Posterior cingulate gyrus (tissue), 11 donors: ENCODE measurements at places on chromosomes 2 and 18.

GRCh38 chr2:17536416-17536815, 4.1 kb upstream of the VSNL1 start:
- DNase-seq = no peak

- DNase-seq = no peak
These were observed 10.3 kb upstream of the FTCDNL1 start for GRCh38 chr2:199861132-199861774.

GRCh38 chr2:158923180-158923594, 45.3 kb upstream of the TANC1 start:
- DNase-seq = no peak

- DNase-seq = no peak
These were observed 75.7 kb downstream of the FTCDNL1 start for GRCh38 chr2:199775267-199775666.

- DNase-seq = no peak
These were observed 7.7 kb upstream of the PARD6G start for GRCh38 chr18:80254971-80255500.

DNA sequence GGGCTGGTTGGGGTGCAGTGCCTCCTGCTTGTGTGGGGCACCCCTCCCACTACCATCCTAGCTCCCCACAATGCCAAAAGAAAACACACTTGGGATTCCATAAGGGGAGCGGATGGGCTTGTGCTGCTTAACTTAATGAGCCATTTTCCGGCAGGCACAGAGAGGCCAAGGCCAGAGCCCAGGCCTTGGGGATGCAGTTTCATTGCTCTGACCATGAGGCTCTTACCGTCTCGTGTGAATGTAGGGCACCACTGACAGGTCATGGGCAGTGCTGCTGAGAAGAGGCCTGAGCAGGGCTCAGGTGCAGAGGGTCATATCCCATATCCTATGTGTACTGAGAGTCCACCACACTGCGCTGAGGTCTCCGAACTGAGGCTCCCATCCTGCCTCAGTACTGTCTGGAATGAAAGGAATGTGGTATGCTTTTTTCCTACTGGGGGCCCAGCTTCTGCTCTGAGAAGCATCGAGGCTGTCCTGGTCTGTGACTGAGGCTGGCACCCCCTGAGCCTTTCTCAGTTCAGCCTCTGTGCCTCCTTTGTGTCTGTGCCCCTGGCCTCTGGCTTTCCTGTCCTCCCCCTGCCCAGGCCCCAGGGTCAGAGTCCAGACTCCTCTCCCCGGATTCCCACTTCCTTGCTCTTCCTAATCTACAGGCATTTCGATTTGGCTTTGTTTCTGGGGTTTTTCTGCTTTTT, 45.2 kb upstream of the MAPRE3 start:
- no peak for DNase-seq

GRCh38 chr2:235605312-235606003, 111.6 kb downstream of the AGAP1 start:
- peak; percentile 95 for DNase-seq

DNA sequence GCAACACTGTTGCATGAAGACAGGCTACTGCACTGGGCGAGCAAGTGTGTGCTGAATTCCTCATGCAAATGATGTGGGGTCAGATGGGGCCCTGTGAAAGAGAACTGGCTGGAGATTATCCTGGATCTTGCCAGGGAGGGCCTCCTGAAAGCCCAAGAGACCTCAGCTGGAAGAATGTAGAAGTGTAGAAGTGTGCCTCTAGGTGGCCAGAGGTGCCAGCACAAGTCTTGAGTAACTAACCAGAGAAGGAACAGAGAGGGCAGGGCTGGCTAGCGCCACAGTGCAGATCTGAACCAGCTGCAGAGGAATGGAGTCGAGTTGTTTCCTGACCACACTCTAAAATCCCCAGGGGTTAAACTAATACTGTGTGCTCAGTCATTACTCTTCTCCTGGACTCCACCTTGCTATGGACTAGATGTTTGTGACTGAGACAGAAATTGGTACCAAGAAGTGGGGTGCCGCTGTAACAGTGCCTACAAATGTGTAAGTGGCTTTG, 399.3 kb downstream of the LRATD1 start:
- DNase-seq = no peak

- no peak for DNase-seq
These were observed 604.3 kb upstream of the POU3F3 start for GRCh38 chr2:104249629-104250028.

GRCh38 chr2:45993476-45993991, 303.7 kb upstream of the EPAS1 start:
- no peak for DNase-seq

DNA sequence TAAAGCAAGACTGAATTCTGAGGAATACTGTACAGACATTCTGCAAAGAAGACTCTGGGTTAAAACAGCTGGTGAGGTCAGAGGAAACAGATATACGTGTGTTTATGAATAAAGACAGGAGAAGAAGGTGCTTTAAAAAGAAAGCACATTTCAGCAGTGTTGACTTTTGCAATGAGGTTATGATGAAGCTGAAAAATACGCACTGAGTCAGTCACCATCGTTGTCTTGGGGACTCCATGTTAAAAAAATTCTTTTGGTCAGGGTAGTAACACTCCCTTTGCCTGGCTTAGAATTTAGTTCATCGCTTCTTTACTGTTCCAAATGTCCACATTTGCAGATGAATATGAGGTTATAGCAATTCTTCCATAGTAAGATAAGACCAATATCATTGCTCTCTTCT, 1049.0 kb downstream of the TSN start:
- DNase-seq = no peak

- no peak for DNase-seq
These were observed 40.0 kb upstream of the PUM2 start for GRCh38 chr2:20390524-20391123.

DNA sequence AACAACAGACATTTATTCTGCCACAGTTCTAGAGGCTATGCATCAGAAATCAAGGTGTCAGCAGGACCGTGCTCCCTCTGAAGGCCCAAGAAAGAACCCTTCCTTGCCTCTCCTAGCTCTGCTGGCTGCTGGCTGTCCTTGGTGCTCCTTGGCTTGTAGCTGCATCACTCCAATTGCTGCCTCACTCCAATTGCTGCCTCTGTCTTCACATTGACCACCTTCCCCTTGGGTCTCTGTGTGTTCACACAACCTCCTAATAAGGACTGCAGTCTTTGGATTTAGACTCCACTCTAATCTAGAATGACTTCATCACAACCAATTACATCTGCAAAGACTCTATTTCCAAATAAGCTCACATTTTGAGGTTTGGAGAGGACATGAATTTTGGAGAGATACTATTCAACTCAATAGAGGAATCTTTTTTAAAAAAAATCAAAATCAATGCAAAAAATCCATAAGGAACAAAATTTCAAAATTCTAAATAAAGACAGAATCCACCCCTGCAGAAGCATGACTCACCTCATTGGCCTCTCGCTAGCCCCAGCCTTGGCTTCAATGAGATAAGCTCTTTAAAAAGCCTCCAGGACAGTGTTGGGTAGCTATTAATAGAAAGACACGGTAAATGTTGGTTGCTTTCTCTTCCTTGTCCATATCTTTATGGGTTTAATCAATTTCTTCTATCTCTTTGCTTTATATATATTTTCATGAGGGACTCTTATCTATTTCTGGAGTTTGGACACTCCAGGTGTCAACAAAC, 267.6 kb upstream of the MGAT5 start:
- DNase-seq = no peak

DNA sequence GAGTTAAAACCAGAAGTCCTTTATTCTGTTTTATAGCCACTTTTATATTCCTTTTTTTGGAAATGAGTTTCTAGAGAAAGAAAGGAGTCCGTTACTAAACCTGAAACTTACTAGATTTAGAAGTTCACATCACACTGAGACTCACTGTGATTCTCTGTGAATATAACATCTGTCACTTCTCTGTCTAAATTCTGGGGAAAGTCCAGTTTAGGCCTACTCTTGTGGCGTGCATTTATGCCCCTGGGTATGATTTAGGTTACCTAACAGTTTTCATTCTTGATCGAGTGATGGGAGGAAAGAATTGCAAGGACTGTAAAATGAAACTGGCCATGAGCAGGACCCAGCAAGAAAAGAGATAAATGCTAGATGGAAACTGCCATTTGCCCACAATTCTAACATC, 449.6 kb downstream of the SPAG16 start:
- DNase-seq = no peak

DNA sequence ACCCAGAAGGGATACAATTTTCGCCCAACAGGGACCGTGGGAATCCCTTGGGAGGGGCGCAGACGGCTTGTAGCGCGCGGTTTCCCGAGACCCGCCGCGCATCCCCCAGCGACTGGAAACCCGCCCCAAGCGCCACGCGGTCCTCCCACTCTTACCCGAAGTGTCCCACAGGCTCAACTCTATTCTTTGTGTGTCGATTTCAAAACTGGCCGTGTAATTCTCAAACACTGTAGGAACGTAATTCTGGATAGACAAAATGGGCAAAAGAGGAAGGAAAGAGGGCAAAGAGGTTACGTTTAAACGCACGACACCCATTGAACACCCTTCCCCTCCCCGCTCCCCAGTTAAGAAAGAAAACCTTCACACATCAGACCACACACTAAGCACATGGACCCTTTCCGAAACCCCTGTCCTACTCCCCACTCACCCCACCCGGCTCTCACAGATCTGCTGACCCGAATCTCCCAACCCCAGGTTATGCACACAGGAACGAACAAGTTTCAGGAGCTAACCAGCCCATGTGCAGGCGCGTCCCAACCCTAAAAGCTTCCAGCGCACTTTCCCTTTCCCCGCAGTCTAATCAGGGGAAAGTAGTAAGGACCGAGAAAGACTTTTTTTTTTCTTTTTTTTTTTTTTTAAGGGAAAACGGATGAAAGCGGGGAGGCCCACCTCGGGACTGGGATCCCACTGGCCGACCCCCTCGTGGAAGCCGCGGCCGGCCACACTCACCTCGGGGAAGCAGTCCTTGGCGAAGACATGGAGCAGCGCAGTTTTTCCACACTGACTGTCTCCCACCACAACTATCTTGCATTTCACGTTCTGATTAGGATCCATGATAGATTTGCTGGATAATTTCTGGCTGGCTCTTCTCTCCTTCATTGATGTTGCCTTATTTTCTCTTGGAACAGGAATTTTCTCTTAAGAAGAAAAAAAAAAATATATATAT, 655 bp downstream of the RND3 start:
- peak; percentile 69 for DNase-seq

- DNase-seq = no peak
These were observed 231.8 kb upstream of the SPOPL start for GRCh38 chr2:138269765-138270164.

- DNase-seq = no peak
These were observed 12.7 kb downstream of the TMEM237 start for GRCh38 chr2:201630577-201630976.

GRCh38 chr18:7607540-7608173, 40.5 kb downstream of the PTPRM start:
- no peak for DNase-seq

DNA sequence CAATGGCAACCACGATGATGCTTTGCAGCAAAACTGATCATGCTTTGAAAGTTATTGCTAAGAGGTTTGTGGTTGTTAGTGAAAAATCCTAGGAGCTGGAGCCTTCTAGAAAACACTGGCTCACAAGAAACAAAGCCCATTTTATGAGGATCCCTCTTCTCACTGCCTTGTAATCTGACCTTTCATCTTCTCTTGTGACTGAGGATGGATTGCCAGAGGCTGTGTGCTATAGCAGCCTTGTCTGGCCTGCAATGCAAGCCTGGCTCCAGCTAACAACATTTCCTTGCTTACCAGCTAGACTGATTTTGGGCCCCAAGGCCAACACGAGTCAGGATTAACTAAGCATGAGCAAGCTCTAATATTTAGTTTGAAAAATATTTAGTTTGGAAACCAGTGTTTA, 13.1 kb downstream of the PIEZO2 start:
- no peak for DNase-seq

DNA sequence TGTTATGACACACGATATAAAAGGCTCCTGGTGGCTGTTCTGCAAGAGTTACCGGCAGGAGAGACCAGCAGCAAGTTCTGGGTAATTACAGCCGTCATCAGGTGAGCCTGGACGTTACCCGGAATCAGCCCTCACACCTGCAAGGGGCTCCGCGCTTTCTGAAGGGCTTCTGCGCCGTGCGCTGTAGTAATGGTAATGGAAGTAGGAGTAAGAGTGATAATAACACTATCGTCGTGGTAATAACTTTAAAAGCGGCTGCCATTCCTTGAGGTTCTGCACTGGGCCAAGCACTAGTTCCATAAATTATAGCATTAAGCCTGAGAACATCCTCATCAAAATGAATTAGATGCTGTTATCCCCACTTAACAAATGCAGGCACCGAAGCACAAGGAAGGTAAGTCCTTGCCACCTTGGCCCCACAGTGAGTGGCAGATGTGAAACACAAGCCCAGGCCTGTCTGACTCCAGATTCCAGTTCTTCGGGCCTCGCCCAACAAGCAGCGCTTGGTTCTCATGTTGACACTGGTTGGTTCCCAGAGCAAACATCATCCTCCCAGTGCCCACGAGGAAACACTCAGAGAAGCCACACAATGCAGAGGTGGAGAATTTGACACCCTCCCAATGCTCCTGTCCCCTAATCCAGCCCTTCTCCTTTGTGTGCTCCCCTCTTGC, 205.2 kb downstream of the EIPR1 start:
- peak; percentile 43 for DNase-seq

DNA sequence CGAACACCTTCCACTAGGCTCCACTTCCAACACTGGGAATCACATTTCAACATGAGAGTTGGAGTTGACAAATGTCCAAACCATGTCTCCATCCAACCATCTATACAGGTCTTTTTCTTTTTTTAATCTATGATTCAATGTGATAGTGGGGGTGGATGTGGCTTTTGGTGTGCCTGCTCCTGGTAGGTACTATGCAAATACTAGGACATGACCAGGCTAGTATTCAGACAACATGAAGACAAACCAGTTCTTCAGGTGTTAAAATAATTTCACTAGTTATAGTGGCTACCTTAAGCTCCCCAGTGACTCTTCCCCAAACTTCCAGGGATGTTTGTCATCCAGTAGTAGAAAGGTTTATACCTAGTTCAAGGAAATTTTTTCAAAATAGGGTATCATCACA, 387.5 kb downstream of the CDH2 start:
- no peak for DNase-seq

DNA sequence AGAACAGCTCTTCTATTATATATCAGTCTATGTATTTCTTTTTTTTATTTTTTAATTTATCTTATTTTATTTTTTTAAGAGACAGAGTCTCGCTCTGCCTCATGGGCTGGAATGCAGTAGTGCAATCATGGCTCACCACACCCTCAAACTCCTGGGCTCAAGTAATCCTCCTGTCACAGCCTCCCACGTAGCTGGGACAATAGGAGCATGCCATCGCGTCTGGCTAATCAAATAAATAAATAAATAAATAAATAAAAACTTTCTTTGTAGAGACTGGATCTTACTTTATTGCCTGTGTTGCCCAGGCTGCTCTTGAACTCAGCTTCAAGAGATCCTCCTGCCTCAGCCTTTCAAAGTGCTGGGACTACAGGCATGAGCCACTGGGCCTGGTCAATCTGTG, 117.0 kb downstream of the RBMS1 start:
- DNase-seq = no peak

GRCh38 chr18:54679318-54680149, 88.5 kb downstream of the DYNAP start:
- no peak for DNase-seq
